ENCODE measurements at places on chromosomes 16 and 17.
A peak's percentile ranks its signal among the peaks of the same experiment; 100 is the strongest.

DNA sequence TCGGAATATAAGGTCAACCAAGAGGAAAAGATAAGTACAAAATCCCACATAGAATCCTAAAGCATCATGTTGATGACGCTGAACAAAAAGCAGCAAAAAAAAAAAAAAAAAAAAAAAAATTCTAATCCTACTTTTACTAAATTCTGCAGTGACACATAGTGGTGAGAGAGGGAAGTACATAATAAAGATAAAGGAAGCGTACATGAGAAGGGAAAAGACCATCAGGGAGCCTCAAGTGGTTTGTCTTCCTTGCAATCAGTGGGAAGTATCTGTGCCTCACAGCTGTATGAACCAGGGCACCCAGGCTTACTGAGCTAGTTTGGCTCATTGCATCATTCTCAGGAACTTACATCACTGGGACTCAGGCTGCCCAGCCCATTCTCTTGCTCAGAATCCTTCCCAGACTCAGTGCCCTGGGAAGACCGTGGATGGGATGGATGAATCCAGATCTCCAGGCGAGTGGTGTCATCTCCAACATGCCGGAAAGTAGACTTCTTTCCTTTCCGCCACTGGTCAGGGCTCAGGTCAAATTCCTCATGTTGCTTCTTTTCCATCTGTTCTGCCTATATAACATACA is 21.2 kb downstream of the SMG6 start:
- peak; percentile 89 for DNase-seq

DNA sequence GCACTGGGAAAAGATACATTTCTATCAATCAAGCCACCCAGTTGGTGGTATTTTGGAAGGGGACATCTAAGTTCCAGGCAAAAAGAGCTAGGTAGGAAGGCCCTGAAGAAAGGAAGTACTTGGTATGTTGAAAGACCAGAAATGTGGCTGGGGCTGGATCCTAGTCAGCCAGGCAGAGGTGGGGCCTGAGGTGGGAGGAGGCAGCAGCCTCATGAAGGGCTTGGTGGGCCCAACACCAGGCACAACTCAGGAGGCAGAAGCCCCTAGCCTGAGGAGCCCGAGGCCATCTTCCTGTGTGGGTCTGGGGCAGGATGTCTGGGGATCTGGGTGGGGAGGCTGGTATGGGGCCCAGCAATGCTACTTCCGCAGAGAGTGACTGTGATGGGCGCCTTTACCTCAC is 105.9 kb downstream of the SALL1 start:
- no peak for DNase-seq

- no peak for DNase-seq
These were observed 353.8 kb upstream of the HSBP1 start for GRCh38 chr16:83453977-83454376.

GRCh38 chr17:65398040-65398787 is 163.2 kb downstream of the AXIN2 start:
- DNase-seq, result no peak
